Hepatocyte (in vitro differentiated cells): ENCODE measurements at places on chromosomes 2 and 18.

- DNase-seq, result no peak
Measured at GRCh38 chr2:238486123-238486848, 59.6 kb downstream of the ASB1 start.

- no peak for DNase-seq
Measured at GRCh38 chr18:8140841-8141501, 468.3 kb upstream of the RAB12 start.

DNA sequence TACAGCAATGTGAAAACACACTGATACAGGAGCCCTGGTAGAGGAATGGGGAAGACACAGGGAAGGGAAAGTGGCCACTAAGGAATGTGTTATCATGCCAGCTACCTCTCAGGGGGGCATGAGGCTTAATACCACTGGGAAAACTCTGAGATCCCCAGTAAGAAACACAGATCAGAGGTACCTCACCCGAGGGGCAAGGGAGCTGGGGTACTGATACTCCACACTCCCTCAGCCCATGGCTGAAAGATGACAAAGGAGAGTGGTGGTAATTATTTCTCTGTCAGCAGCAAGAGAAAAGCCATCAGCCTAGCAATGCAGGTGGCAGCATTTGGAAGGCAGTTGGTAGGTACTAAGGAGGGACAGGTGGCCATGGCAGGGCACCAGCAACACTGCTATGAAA is 434.8 kb downstream of the NBAS start:
- DNase-seq, result no peak

- no peak for DNase-seq
Measured at GRCh38 chr18:64134044-64134747, 14.7 kb downstream of the LINC00305 start.

GRCh38 chr2:198807131-198807530 is 650.6 kb downstream of the SATB2 start:
- DNase-seq, result no peak

GRCh38 chr2:44954447-44954888 is 13.0 kb downstream of the SIX3 start:
- DNase-seq, result no peak

- DNase-seq, result peak; percentile 62
Measured at GRCh38 chr2:174247474-174248186, 702 bp downstream of the OLA1 start.

GRCh38 chr18:49878567-49879270 is 65.4 kb upstream of the ACAA2 start:
- no peak for DNase-seq

GRCh38 chr2:179677077-179677688 is 184.2 kb downstream of the ZNF385B start:
- DNase-seq, result peak; percentile 26
